ENCODE measurements at places on chromosomes 2 and 18. TPM values are rescaled to one million over a fixed set of nuclear protein-coding genes. Genes with fewer than 3 reads are reported as not detected.

The TMEM163 gene
- not detected for total RNA-seq

The PNKD gene
- total RNA-seq = 47.8 TPM

The SERPINB10 gene
- total RNA-seq = not detected

The CASP10 gene
- total RNA-seq = 21.6 TPM

DNA sequence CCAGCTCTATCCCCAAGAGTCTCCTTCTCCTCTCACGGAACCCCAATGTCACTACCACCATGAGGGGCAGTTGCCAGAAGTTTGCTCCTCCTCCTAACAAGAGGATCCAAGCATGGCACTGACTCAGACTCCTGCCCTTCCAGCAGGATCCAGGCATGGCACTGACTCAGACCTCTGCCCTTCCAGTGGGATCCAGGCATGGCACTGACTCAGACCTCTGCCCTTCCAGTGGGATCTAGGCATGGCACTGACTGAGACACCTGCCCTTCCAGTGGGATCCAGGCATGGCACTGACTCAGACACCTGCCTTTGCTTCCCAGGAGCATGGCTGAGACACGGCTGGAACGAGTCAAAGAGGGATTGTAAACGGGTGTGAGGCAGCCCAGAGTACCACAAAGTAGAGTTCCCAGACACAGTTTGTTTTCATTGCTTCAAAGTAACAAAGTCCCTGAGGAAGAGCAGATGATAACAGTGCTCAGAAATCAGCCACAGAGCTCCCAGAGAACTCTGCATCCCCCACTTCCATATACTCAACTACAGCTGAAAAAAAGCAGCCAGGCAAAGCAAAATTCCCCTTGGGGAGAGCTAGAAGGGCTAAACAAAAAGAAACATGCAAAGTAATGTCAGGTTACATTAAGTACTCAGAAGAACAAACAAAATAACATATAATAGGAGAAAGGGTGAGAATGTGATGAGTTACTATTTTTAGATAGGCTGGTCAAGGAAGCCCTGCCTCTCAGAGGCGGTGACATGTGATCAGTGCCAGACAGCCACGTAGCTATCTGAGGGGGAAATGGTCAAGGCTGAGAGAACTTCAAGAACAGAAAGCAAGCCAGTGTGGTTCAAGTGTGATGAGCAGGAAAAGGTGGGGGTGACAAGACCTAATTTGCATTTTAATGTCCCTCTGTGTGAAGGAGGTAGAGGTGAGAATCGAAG is 3.0 kb downstream of the BUB1 start:
- DNase-seq = no peak

- no peak for DNase-seq
These were observed 173.3 kb downstream of the ANKRD44 start for GRCh38 chr2:197137231-197137630.

DNA sequence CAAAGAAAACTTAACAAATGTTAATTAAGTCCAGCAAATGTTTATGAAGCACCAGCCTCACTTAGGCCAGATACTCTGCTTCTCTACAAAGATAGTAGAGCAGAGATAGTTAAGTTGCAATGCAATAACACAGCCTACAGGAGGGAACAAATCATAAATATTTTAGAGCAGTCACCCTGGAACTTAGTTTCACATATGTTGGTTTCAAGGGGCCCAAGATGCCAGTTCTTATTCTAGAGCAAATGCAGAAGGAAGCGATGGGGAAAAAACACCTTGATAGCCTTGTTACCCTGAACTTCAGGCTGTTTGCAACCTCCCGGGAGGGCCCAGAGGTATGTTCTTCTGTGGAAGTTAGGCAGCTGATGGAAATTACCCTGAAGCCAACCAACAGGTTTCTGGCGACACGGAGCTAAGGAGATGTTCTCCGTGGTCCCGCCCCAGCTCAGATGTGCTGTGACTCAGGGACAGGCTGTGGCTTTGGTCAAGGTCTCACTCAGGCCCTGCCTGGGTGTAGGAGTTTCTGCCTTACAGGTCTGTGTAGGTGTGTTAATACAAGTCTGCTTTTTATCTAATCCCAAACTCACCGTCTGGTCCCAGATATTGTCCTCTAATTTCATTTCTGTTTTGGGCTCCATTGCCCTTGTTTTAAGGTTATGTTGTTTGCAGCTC is 3.8 kb downstream of the CTIF start:
- DNase-seq = no peak

DNA sequence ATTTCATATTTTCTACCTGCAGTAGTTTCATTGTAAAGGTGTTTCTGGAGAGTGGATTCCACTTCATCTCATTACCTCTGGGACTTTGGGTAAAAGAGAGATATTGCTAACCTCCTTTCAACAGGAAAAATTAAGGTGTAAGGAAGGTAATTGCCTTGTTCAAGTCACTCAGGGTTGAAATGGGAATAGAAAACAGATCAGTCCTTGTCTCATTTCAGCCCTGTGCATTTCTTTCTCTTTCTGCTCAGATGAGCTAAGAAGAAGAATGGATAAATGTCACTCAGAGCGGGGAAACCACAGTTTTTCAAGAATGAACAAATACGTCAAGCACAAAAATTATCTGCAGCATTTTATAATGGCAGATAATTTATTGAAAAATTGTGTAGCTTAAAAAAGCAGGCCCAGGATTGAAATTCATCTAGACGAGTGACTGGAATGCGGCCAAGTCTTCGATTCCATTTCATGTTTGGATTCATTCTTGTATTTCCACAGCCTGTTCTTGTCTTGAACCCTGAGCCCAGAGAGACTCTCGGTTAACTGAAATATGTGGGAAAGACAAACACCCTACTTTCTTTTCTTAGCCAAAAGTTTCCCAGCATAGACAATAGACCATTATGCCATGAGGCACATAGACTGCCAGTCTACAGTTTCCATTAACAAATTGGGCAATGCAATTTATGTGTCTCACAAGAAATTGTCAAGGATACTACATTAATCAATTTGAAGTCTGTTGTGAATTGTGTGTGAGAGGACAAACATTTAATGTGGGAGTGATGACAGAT is 107.9 kb downstream of the POLE4 start:
- no peak for DNase-seq

DNA sequence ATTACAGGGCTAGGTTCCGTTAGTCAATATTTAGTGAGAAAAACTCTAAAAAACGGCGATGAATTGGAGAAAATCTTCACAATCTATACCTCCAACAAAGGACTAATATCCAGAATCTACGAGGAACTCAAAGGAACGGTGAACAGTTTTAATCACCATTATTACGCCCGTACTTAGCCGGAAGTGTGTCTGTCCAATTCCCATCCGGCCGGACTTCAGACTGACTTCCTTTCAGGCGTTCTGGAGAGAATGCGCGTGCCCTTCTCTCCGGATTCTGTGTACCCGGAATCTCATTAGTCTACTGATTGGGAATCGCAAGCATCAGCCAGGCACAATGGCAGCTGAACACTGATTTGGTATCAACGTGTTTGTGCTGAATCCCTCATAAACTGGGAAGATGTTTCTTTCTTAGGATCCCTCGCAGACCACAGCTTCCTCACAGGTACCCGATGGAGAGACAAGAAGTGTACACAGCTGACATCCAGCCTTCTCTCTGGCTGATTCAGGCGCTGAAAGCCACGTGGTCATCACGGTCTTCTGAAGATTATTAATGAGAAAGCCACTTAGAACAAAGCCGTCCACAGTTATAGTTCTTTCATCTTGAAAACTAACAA is 239.9 kb downstream of the ZNF516 start:
- no peak for DNase-seq

GRCh38 chr18:29979881-29980280 is 1062.7 kb downstream of the DSC3 start:
- DNase-seq = no peak

- DNase-seq = peak; percentile 1
These were observed 496.7 kb upstream of the MYT1L start for GRCh38 chr2:2827761-2828221.

GRCh38 chr2:138223319-138223718 is 259.0 kb downstream of the HNMT start:
- DNase-seq = no peak

GRCh38 chr2:42960002-42960841 is 167.8 kb upstream of the HAAO start:
- no peak for DNase-seq

GRCh38 chr2:129565551-129566109 is 413.8 kb upstream of the RAB6C start:
- no peak for DNase-seq

DNA sequence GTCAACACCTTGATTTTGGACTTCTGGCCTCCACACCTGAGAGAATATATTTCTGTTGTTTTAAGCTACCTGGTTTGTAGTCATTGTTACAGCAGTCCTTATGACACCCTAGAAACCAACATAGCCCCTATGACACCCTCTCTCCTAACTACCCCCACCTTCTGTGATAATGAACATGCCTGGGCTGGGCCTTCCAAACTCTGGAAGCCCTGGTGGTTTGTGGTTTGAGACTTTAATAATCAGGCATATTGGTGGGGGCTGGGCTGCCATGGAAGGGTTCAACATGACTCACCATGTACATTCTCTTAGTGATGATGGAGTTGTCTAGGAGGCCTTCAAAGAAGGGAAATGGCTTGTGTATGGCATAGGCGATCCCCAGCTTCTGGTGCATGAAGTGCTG is 3.3 kb downstream of the SP110 start:
- DNase-seq = no peak

DNA sequence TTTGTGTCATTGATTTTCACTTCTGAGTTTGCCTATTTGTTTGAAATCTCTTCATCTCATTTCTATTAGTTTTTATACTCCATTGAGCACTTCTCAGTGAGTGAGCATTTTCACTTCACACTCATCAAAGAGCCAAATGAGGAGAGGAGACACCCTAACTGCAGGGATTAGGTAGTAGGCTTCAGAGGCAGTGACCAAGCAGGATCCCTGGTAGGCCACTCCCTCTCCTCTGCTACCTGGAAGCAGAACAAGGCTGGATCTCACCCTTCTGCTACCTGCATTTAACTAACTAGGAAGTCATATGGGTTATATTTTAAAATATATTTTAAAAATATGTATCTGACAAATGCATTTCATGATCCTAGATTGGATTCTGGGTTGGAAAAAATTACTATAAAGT is 52.7 kb downstream of the SEMA4F start:
- DNase-seq = no peak

DNA sequence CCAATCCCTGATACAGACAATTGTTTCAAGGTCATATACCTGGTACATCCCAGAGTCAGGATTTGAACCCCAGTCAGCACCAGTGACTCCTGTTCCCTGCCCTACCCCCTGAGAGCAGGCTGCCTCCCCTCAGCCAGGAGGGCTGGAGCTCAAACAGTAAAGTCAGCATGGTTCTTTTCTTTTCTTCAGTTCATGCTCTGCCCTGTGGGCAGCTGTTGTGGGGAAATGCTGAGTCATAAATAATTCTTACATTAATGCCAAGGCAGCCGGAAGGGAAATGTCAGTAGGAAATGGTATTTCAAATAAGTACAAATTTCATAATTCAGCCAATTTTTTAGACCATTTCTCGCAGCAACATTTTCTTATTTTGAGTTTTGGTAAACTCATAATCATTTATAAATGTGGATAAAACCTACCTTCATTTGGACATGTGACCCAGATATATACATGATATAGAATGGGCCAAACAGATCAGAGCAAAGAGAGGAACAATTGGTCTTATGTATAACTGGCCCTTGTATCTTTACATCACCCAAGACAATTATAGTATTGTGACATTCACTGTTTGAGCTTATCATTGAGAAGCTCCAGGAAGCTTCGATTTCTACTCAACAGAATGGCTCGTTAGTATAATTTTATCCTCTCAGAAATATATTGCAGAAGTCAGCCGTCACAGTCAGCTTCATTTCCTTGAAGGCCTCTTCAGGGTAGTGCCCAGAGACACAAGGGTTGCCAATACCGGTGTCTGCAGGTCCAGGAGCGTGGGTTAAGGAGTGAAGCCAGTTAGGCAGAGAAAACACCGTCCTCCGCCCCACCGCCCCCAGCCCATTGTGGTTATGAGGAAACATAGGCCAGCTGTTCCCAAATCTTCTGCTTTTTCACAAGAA is 28.0 kb upstream of the SCYGR1 start:
- no peak for DNase-seq

DNA sequence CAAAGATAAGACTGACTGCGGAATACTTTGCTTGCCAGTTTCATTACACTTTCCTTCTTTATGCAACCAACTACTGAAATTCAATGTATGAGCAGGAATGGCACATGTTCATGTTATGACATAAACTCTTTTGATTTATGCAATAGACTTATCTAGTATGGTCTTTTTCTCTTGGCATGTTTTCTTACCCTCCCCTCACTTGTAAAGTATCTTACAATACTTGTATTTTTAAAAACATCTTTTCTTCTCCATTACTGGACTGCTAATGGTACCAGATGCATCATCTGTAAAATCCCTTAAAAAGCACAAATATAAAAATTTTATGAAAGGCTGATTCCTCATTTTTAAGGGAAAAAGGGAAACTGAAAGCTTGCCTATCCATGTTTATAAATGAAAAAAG is 373.8 kb downstream of the ZEB2 start:
- DNase-seq = no peak

DNA sequence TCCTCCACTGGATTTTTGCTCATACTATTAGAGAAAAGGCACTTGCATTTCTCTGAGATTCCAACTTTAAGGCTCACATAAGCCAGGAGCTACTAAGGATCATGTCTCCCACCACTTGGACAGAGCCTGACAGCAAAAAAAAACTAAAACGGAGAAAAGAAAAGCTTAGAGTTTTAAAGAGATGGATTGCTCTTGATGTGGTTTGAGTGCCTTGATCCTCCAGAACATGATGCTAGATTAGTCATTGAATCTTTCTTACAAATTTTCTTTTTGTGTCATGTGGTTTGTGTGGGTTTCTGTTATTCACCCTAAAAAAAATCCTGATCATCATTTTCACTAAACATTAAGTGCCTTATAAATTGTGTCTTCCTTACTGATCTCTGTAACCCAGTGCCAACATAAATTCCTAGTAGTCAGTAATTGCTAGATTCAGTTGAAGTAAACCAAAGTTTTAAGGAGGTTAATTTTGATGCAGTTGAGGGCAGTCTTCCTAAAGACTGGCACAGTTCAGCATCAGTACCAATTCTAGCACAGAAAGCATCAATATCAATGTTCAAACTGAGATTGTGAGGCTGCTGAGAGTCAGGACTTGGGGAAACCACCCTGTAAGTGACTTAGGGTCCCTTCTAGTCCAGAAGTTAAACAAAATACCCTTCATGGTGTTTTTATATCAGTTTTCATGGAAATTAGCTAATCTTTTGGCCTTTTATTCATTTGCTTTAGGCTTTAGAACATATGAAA is 206.3 kb downstream of the RAD51AP2 start:
- no peak for DNase-seq

- DNase-seq = no peak
These were observed 184.1 kb upstream of the FN1 start for GRCh38 chr2:215619989-215620388.

DNA sequence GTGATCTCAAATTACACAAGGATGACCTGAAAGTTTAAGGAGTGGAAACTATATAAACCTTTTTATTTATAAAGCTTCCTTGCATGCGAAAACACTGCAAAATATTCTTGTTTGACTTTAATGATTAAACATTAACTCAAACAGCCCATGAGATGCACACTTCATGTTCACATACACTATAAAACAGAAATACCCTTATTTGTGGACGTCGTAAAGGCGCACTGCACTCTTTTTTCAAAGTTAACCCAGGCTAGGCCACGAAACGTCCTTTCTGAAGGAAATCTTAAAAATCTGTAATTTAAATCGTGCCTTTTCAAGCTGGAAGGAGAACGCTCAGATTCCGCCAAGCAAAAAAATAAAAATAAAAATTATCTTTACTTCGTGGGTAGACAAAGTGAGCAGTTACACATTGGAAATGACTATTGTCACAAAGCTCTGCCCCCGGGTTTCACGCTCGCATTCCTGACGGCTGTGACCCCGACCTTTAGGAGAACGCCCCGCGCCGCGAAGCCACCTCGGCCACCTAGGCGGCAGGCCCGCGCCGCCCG is 728 bp downstream of the FAM168B start:
- DNase-seq = no peak

- no peak for DNase-seq
These were observed 67.7 kb downstream of the MCFD2 start for GRCh38 chr2:46847726-46848412.
